ENCODE measurements at places on chromosomes 16 and 17.

GRCh38 chr16:54519161-54519695 lies 232.6 kb upstream of the IRX3 start:
- DNase-seq: no peak

DNA sequence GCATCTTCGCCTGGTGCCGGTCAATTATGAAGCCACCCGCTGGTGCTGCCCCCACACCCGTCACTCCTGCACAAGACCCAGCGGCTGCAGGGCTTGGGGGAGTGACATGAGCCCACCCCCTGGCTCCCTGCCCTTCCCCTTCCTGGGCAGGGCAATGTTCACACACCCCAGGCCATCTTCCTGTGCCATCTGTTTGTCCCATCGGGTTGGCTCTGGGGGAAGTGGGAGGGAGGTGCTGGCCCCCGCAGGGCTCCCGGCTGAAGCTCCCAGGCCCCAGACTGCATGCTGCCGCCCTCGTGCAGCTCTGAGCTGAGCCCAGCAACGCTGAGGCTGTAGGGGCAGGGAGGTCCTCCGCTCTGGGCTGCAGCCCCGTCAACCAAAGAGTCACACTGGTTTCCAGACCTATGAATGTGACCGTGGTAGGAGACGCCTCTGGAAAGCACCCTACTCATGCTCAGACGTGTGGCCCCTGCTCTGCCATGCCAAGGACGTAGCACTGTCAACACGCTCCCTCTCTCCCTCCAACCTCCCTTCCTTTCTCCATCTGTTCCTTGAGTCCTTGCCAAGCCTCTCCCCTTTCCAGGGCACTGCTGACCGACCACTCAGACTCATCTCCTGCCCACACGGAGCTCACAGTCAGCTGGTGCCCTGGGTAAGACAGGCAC lies 140.4 kb downstream of the ENGASE start:
- no peak for DNase-seq

- DNase-seq: no peak
Measured at GRCh38 chr16:67865318-67865717, 7.5 kb upstream of the EDC4 start.

DNA sequence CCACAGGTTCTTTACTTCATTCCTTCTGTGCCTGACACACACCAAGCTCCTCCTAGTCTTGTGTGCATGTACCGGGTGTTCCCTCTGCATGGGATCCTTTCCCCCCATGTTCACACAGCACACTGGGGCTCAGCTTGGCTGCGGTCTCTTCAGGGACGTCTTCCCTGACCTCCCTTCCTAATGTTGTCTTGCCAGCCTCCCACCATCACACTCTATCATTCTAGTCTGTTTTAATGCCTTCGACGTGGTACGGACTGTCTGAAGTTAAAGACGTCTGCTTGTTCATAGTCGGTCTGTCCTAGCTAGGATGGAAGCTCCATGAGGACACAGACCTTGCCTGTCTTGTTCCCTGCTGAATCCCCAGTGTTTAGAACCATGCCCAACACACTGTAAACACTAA lies 60.1 kb downstream of the USP31 start:
- no peak for DNase-seq

DNA sequence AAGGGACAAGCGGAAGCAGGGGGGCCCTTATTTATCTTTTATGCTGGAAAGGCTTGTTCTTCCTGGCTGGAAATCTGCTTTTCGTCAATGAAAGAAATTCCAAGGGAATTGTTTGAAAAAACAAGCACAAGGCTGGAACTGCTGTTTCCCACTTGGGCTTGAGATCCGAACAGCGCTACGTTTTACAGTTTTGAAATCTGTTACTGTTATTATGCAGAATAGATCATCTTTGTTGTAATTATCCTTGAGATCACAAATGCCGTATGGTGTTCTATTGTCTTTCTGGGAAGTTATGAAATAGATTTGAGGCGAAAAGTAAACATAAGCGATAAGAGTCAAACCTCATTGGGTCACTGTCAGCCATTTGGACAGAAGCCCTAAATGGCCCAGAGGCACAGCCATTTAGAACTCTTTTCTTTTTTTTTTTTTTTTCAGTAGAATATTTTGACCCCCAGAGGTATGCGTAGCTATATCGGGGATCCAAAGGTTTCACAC lies 223.3 kb downstream of the IRX3 start:
- no peak for DNase-seq

- DNase-seq: no peak
Measured at GRCh38 chr17:8320990-8321389, 10.9 kb downstream of the ARHGEF15 start.

GRCh38 chr17:63692195-63692816 lies 7.6 kb downstream of the LIMD2 start:
- no peak for DNase-seq

- no peak for DNase-seq
Measured at GRCh38 chr16:71524566-71525553, 1.4 kb upstream of the CHST4 start.

- DNase-seq: no peak
Measured at GRCh38 chr17:22454070-22454999, 762.0 kb downstream of the KCNJ18 start.

- no peak for DNase-seq
Measured at GRCh38 chr17:1908699-1909309, 79.0 kb downstream of the RPA1 start.

- DNase-seq: no peak
Measured at GRCh38 chr16:8998108-8998507, 34.4 kb upstream of the USP7 start.

DNA sequence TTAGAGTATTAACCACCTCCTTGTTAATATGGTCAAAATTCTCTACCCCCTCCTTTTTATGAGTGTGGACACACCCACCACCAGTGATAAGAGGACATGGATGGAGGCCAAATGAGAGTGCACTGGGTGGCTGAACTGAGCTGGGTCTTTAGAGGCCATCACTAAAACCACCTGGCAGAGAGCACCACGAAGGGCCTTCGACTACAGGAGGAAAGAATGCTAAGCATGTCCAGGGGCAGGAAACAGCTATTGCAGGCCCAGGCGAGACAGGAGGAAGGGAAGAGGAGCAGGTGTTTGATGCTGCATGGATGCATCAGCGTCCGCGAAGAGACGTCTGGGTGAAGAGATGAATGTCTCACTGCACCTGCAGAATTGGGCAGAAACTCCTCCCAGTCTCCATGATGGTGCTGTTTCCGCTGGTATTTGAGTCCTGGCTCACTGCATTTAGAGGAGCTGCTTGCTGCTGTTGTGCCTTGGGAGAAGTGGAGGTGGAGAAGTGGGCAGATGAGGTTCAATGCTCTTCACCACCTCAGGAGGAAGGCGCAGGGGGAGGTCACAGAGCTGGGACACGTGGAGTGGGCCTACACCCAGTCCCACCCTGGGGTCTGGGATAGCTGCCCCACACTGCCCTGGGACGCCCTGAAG lies 33.2 kb downstream of the SPHK1 start:
- no peak for DNase-seq

GRCh38 chr17:151886-152859 lies 14.8 kb downstream of the SCGB1C2 start:
- DNase-seq: no peak

DNA sequence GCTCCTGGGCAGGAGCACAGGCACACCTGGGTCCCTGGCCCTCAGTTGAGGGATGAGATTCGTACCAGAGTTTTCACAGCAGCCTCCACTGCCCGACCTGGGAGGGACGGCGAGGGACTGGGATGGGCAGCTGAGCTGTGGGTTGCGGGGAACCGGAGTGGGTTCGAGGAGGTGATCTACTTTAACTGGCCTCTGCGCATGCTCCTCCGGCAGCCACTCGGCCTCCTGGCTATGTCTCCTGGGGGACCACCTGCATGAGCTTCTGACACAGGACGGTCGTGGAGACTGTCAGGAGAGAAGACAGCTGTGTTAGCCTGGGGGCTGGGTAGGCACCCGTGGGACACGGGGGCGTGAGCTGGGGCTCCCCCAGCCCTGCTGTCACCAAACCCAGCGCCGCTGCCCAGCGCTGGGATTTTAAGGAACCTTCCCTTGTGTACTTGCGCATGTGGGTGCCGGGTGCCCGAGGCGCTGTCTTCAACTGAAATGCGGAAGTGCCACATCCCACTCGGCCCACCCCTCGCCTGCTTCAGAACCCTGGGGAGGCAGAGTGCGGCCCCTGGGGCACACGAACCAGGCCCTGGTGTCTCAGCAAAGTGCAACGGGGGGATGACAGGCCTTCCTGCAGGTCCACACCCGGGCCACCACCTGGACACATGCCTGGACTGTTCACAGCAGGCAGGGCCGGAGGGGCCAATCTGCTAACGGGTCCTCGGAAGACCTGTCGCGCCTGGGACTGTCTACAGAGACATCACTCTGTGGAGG lies 36.4 kb downstream of the SLC7A5 start:
- DNase-seq: no peak

- DNase-seq: no peak
Measured at GRCh38 chr16:68369697-68370580, 59.1 kb downstream of the PRMT7 start.

DNA sequence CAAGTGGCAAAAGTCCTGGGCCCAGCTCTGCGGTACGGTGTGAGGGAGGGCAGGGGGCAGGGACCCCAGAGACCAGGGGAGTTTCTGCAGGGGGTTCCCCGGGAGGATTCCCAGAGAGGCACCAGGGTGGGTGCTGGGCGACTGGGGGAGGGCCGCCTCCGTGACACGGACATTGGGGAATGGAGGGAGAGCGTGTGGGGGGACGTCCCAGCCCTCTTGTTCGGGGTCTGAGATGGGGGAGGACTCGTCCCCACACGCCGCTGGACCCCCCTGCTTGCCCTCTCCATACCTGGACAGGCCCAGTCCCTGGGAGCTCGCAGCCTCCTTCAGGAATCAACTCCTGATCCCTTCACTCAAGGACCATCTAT lies 26.3 kb upstream of the C1QTNF8 start:
- no peak for DNase-seq

DNA sequence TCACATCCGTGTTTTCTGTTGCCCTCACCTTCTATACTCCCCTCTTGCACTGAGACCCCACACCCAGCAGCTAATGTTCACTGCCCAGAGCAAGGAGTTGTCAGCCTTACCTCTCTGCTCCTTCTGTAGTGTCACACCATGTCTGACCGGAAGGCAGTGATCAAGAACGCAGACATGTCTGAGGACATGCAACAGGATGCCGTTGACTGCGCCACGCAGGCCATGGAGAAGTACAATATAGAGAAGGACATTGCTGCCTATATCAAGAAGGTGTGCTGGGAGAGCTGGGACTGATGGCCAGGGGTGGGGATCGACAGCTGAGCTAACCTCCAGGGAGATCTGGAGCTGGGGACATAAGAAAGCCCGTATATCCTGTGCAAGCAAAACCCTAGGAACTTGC lies 3.7 kb downstream of the DYNLL2 start:
- no peak for DNase-seq

DNA sequence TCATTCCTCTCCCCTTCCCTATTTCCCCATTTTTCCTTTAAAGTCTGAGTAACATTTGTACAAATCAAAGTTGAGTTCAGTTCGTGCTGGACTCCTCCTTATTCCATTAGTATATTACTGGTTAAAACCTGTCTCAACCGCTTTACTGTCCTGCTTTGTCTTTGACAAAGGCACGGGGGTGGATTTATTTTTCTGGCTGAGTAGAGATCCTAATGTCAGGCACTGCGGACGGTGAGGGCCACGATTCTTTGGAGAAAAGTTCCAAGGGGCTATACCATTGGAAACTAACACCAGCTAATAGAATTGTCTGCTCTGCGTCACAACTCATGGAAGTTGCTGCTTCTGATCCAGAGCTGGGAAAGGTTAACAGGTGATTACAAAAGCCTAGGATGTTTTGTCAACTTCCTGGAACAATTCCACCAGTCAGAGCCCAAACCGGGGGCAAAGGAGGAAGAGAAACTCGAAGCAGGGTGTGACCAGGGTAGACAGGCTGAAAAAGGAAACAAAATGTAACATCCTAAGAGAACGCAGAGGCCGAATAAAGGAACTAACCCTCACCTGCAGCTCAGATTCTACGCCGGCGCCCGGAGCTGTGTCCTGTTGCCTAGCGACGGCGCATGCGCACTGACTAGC lies 12.4 kb downstream of the TAT start:
- no peak for DNase-seq

GRCh38 chr17:43584666-43585102 lies 38.5 kb upstream of the ETV4 start:
- DNase-seq: no peak

DNA sequence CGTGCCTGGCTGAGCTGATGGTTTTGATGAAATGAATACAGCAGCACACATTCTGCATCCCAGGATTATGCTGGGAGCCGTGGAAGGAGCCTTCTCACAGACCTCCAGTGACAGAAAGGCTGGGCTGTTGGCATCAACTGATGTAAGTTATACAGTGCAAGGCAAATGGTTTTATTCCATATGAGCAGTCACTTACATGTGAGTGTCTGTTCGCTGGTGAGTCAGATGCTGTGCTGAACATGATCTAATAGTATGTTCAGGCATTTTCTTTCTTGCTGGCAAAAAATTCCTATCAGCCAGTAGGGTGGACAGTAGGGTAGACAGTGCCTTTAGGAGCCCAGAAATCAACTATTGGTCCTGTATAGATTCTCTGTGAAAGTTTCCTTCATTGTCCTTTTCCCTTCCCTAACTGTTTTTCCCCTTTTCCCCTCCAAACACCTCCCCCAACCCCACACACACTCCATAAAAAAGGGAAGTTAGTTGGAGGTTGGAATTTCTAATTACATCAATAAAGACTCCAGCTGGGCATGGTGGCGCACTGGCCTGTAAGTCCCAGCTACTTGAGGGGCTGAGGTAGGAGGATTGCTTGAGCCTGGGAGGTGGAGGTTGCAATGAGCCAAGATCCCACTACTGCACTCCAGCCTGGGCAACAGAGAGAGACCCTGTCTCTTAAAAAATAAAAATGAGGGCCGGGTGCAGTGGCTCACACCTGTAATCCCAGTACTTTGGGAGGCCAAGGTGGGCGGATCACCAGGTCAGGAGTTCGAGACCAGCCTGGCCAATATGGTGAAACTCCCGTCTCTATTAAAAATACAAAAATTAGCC lies 36.2 kb downstream of the LDHD start:
- no peak for DNase-seq

DNA sequence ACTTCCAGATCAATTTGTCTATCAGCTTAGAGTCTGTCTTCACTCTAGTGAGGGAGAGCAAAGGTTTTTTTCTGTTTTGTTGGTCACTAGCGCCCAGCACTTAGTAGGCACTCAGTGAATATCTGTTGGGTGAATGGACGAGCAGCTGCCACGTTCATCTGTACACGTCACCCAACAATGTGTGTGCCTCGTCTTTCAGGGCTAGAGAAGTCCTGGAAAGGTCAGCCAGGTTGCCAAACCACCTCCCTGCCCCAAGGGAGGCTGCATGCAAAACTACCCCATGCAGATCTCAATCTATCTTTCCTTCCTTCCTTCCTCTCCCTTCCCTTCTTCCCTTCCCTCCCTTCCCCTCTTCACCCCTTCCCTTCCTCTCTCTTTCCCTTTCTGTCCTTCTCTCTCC lies 340.9 kb downstream of the SOX9 start:
- DNase-seq: no peak
